Fibroblast of mammary gland (primary cell): ENCODE measurements at places on chromosomes 16 and 17.
A peak's percentile ranks its signal among the peaks of the same experiment; 100 is the strongest.

DNA sequence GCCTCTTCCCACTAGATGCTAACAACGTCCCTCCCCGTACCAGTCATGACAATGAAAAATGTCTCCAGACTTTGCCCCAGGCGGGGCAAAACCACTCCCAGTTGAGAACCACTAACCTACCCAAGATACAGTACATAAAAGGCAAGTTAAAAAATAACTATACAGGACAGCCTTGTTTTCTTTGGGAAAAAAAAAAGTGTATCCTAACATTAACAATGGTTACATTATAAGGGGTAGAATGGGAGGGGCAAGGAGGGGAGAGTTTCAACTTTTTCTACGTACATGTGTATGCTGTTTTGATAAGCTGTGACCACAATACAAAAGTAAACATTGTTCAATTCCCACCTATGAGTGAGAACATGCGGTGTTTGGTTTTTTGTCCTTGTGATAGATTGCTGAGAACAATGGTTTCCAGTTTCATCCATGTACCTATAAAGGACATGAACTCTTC, 94.9 kb downstream of the TOX3 start:
- DNase-seq: no peak

DNA sequence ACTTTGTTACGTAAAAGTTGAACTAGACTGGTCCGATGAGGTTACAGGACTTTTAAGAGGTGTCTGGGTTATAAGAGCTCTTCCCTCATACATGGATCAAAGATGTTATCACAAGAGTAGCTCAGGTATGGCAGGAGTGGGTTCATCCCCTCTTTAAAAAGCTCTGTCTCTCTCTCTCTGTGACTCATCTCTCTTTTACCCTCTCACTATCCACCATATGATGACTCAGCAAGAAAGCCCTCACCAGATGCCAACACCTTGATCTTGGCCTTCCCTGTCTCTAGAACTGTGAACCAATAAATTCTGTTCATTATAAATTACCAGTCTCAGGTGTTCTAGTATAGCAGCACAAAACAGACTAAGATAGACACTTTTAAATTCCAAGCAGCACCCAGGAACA, 1.9 kb upstream of the CLEC19A start:
- DNase-seq: no peak

DNA sequence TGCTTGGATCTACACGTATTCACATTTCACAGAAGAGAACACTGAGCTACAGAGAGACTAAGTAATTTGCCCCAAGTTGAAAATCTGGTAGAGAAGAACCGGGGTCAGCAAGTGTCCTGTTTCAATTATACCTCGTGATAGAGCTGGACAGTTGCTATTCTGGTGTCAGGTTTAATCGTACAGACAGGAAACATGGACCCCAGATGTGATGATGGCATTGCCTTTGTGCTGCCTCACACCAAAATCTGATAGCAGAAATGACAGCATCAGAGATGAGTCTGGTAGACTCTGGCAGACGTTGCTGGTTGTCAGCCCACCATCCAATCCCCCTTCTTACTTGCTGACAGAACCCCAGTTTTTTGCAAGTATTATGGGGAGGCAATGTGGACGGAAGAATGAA, 112.1 kb upstream of the FOXF1 start:
- no peak for DNase-seq

DNA sequence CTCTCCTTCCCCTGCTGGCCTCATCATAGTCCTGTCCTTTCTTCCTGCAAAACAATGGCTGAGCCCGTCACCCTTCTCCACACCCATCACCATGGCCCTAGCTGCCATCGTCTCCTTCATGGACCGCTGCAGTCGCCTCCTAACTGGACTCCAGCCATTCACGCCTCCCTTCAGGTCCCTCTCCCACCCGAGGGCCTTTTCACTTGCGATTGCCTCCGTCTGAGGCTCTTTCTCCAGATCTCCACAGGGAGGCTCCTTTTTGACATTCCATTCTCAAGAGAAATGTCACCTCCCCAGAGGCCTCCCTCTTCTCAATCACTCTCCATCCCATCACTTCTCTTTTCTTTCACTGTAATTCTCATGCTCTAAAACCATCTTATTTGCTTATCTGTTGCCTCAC, 23.5 kb downstream of the GSG1L start:
- no peak for DNase-seq

DNA sequence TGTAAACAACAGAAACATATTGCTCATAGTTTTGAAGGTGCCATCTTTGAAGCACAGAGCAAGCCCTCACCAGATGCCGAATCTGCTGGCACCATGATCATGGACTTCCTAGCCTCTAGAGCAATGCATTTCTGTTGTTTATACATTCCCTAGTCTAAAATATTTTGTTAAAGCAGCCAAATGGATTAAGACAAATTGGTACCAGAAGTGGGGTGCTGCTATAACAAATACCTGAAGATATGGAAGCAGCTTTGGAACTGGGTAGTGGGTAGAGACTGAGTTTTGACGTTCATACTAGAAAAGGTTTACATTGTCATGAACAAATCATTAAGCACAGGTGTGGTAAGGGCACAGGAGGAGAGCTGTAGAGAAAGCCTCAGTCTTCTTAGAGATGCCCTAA, 13.6 kb downstream of the SGF29 start:
- no peak for DNase-seq

DNA sequence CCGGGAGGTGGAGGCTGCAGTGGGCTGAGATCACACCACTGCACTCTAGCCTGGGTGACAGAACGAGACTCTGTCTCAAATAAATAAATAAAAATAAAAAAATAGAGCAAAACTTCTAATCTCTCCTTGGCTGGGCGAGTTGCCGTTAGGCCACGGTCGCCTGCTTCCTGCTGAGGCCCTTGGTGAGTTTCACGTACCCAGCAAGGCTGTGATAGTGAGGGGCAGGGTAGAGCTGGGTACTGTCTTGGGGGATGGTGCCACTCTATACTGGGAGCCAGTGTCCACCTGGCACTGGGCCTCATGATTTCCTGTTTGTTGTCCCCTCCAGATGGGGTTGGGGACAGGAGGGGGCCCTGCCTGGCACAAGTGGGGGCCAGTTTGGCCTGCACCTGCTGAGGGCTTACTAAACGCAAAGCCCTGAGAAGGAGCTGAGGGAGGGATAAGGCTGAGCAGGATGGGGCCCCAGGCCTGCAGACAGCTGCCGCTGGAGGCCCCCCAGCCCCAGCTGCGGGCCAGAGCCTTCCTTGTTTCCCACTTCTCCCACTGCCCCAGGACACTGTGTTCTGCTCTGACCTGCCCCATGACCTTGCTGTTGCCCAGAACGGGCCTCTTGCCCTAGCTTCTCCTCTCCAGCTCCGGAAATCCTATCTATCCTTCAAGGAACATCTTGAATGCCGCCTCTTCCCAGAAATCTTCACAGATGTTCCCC, 25.4 kb downstream of the GJD3 start:
- DNase-seq: no peak

DNA sequence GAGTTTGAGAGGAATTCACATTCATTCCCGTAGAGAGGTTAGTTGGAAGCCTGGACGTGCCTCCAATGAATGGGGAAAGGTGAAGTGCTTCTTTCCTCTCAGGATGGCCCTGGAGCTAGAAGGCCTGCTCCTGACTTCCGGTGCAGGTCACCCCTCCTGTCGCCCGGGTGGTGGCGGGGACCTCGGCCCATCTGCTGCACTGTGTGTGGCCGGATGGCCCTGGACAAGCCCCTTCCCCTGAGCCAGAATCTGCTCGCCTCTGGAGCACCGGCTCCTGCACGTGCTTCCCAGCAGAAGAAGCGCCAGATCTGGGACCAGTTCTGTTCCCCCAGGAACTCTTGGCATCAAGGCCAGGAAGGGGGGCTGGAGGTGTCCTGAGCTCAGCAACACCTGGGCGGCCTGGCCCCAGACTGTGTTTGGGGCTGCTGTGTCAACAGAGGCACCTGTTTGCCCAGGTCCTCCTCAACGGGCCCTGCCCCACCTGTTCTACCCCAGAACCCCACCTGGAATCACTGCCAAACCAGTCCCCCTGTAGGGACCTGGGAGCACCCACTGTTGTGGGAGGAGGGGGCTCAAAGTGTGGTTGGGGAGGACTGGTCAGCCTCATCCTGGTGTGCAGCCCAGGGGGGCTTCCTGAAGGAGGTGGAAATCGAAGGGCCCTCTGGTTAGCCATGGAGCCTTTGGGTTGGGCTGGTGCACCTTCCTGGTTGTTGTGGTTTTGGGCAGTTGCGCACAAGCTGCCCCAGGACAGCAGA, 5.1 kb upstream of the PERCC1 start:
- no peak for DNase-seq

- DNase-seq: no peak
Measured at GRCh38 chr17:69144331-69145255, 2.9 kb upstream of the ABCA6 start.

DNA sequence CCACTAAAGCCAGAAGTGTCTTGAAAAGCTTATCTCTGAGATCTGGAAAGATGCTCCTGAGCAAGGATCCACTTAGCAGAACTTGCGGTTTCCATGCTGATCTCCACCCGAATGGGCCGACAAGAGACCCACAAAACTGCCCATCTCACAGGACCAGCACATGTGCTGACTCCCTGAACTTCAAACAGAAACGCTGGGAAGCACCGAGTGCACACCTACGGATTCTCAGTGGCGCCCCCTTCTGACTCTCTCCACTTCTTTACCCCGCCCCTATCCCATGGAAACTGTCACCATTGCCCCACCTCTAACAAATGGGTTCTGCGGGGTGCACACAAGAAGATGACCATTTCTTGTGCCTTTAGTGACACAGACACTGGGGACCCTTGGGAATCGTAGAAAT, 21.4 kb downstream of the CDRT4 start:
- no peak for DNase-seq

DNA sequence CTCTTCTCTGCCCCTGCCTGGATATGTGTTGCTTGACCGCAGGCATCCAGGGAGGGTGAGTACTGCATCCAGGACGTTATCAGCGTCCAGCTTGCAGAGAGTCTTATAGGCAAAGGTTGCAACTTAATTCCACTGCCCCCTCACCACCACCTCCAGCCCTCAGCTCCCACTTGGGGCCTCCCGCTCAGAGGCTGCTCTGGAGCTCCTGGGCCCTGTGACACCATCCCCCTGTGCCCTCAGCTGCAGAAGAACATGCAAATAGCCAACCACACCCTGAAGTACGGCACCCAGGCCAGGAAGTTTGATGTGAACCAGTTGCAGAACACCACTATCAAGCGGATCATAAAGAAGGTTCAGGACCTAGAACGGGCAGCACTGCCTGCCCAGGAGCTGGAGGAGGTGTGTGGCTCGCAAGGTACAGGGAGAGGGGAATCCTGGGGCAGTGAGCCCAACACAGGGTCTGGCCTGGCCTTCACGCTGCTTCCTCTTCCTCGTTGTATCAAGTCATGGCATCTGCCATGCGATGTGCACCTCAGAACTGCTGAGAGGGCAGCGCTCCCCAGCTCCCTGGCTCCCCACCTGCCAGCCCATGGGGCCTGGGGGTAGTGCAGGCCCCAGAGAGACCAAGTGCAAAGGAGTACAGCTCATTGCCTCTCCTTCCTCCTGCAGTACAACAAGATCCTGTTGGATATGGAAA, 9.6 kb downstream of the ACE start:
- DNase-seq: no peak

- DNase-seq: no peak
Measured at GRCh38 chr16:875182-876040, 74.9 kb upstream of the GNG13 start.

GRCh38 chr17:73157521-73157890, 7.3 kb upstream of the SSTR2 start:
- no peak for DNase-seq

DNA sequence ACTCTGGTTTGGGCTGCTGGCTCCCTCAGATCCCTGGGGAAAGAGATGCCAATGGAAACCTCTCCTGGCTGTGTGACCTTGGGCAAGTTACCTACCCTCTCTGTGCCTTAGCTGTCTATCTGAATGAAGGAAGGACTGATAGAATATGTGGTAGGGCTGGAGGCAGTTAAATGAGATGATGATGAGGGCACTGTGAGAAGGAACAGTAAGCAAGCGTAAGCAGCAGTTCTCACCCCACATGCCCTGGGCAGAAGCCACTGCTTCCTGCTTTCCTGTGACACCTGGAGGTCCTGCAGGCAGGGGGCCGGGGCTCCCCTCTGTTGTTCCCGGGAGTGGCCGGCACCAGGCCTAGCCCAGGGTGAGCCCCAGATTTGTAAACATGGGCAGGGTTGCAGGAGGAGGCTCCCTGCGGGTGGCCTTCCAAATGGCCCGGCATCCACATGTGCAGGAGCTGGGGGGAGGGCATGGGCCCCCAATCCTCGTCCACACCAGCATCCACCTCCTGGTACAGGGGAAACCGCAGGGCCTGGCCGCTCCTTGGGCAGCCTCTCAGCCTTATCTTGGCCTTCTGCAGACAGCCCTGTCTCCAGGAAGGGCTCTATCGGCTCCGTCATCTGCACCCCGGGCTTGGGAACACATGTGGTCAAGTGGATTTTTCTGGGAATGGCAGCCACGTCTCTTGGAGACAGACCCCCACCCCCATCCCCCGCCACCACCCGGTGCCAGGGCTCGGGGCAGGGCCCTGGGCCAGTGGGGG, 235.6 kb upstream of the GSE1 start:
- no peak for DNase-seq

- DNase-seq: no peak
Measured at GRCh38 chr16:5928476-5929065, 831.0 kb upstream of the EEF2KMT start.

GRCh38 chr16:89861648-89862047, 11.7 kb upstream of the TCF25 start:
- no peak for DNase-seq

GRCh38 chr16:28110479-28110878, 47.0 kb upstream of the GSG1L start:
- no peak for DNase-seq

DNA sequence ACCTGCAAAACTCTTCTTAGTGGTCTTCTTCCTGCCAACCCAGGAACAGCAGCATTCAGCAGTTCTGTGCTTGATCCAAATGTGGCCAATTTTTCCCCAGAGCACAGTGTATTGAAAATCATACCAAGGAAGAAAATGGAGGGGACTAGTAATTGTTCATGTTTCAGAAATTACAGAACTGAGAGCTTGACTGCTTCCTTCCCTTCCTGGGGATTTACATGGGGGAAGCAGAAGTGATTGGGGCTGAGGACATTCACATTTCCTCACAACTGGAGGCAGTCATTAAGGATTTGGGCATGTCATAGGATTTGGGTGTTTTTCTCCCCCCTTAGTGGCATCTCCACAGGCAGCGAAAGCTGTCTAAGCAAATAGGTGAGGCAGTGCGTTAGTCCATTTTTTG, 19.7 kb downstream of the CIITA start:
- no peak for DNase-seq

DNA sequence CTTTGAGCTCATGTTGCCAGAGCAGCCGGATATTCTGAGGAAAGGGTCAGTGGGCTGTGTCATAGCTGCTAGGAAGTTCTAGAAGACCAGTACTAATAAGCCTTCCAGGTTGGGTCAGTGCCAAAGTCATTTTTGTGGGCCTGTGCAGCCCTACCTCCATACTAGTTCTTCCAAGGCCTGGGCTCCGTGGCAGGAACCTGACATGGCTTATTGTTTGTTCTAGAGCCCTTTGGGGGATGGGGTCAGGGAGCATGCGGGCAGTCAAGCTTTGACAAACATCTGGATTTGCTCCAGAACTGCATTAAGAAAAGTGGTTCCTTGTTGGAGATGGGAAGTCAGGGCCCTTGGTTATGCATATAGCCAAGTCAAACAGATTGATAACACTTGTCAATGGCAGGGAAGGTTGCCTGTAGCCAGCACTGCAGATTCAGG, 7.6 kb downstream of the ALKBH5 start:
- DNase-seq: peak; percentile 24
